ENCODE measurements at places on chromosomes 5 and 9. TPM values are rescaled to one million over a fixed set of nuclear protein-coding genes. Genes with fewer than 3 reads are reported as not detected.

DNA sequence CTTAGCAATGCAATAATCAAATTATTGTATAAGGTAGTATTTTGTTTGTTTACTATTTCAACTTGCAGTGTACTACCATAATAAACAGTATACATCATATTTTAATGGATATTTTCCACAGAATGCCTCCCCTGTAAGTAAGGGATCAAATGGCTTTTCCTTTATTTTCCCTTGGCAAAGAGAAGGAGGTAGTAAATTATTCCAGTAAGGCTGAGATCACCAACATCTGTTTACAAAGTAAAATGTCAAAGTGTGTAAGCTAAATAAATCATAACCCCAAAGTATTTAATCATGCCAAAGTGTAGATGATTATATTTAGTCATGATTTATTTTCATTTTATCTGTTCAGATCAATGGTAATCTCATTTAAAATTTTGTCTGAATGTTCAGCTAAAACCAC, 537.6 kb downstream of the PRDM9 start:
- DNase-seq = no peak

DNA sequence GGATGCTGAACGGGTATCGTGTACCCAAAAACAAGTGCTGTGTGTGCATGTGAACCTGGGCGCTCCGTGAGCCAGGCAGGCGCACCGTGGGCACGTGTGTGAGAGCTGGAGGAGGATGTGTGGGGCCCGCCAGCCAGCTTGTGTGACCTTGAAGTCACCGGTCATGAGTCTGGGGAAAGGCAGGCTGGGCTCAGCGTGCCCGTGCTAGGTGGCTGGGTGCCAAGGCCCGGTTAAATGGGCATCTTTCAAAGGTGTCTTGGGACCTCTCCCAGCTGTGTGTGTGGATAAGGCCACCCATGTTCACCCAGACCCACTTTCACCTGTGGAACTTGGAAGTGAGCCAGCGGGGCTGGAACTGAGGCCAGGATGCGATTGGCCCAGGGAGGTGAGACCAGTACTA, 3.4 kb downstream of the KCNT1 start:
- no peak for DNase-seq

DNA sequence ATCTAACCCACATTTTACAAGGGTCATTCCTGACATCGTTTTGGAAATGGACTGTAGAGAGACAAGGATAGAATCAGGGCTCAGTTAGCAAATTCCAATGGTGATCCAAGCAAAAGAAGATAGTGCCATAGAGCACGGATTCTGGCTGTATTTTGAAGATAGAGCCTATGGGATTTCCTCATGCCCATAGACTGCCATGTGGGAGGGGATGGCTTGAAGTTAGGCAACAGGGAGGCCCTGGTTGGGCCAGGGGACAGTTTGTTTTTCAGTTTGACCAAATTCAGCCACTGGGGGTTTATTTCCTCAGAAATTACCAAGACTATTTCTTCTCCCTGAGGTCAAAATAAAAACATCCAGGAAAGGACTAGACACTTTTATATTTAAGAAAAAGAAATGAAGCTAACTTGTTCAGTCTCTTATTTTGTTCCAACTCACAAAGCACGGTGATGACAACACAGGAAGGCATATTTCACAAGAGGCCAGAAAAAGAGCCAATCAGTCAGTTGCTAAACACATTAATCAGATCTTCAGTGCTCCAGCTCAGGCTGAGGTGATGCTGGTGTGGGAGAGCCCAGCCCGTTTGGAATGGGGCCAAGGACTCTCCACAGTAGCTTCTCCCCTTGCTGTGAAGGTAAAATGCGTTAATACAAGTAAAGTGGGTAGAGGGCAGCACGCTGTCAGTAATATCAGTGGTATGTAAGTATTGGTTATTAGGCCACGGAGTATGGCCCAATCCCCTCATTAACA, 4.4 kb upstream of the DCTN4 start:
- peak; percentile 65 for DNase-seq

DNA sequence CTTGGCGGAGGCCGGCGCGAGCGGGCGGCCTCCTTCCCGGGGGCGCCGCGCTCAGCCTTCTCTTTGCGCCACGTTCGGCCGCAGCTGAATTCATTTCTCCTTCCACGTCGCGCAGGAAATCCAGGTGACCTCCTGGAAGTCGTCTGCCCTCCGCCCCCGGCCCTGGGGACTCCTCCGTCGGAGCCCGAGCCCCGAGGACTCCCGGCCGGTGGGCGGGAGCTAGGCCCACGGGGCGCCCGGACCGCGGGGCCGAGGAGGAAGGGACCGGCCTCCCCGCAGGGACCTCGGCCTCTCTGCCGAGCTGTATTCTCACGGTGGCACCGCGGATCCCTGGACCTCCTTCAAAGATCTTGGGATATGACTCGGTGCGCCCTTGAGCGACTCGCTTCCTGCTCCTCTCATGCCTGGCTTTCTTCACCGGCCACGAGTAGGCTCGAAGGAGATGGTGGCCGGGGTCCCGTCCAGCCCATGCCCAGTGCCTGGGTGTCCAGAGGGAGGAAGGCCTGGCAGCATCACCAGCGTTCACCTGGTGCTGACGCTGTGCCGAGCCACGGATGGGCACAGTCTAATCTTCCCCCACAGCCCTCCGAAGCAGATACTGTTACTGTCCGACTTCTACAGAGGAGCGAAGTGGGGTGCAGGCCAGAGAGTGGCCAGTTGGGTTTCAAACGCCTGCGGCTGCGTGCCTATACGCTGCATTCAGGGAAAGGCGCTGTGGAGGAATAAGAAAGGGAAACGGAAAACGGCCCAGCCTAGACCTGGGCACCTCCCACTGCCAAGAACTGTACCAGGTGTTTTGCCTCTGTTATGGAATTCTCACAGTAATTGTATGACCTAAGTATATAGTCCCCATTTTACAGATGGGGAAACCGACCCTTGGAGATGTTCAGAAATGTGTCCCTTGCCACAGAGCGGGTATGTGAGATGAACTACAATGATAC, 47.3 kb downstream of the PAX5 start:
- no peak for DNase-seq

DIPK1B gene
- 238 TPM for total RNA-seq

DNA sequence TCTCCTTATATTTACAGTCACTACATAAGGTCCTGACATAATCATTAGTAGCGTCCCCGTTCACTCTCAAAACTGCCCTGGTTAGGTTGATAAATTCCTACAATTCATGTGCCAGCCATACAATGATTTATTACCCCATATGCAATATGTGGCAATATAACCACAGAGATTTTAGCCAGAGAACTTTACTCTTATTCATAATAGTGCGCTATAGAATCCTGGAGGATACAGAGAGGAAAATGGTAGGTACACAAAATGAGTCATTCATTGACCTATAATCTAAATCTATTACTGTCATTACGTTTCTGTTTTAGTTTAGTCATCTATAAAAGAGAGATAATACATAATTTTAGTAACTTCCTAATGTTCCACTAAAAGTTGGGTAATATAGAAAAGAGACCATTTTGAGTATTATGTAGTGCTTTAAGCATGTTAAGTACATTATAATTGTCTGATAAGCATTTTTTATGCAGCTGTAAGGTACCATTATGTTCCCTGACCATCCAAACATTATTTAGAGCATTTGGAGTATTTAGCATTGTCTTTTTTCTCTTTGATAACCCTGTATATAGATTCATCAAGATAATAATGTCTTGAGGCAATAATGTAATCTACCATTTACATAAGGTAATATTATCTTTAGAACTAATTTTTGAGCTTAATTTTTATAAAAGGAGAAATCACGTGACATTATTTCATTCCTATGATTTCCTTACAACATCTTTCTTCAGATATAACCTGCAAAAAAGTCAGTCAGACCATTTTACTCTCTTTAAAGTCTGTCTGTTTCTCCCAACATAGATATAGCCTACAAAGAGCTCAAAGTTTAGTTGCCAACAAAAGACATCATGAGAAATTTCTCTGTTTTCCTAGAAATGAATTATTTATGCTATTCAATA, 655.5 kb upstream of the ZNF608 start:
- no peak for DNase-seq

- DNase-seq = no peak
Observed at GRCh38 chr5:165196961-165197360, 1691.5 kb downstream of the MAT2B start.

ZFAND5 gene
- total RNA-seq = 98.9 TPM

VAV2 gene
- total RNA-seq = 22.7 TPM

- DNase-seq = no peak
Observed at GRCh38 chr9:131574730-131575640, 29.7 kb downstream of the PRRT1B start.

GRCh38 chr5:156326718-156327259, at the start of gene SGCD:
Gene SGCD (plus strand): TSS chr5:156327164.
- DNase-seq = no peak

DNA sequence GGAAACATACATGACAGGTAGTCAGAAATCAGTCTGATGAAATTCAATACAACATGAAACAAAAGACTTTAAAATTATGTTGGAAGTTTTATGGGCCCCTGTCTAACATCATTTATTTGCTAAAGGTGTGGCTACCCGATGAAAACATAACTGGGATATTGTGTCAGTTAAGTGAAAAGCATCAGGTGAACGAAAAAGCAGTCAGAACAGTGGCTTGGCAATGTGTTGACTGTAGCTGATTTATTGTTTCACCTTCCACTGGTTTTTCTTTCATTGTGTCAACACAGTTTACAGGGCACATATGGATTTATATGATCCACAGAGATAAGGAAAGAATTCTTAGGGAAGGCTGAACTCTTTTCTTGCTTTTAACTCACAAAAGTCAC, 429.6 kb upstream of the ZNF608 start:
- DNase-seq = no peak

- DNase-seq = no peak
Observed at GRCh38 chr5:37417347-37417746, 38.2 kb downstream of the WDR70 start.

SMIM27 gene
- total RNA-seq = 2.6 TPM

SPATA9 gene
- total RNA-seq = not detected

DNA sequence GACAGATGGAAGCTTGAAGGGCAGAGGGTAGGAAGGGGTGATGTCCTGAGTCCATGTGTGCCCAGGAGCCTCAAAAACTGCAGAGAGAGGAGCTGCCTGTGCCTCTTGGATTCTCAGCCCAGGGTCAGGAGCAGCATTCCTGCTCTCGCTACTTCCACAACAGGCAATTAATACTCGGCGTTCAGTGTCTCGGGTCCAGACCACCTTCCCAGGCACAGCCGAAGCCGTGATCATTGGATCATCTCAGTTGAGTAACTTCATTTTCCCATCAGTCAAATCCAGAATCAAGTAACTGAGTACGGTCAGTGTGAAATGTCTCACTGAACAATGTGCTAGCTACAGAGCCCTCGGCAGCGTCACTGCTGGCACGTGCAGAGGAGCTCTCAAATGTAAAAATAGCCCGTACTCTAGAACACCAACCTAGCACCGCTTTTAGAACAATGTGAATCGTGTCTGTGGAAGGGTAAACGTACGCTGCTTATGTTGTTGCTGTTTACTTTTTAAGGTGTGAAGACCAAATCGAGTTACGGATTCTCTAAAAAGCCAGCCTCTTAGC, 63.5 kb upstream of the IRX4 start:
- no peak for DNase-seq

DNA sequence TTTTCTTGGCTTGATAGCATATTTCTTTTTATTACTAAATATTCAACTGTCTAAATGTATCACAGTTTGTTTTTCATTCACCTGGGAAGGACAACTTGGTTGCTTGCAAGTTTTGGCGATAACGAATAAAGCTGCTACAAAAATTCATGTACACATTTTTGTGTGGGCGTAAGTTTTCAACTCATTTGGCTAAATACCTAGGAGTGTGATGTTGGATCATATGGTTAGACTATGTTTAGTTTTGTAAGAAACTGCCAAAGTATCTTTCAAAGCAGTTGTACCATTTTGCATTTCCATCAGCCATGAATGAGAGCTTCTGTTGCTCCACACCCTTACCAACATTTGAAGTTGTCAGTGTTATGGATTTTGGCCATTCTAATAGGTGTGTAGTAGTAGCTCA, 428.0 kb downstream of the ACTL7B start:
- no peak for DNase-seq

IL9 gene
- not detected for total RNA-seq

LCN1 gene
- total RNA-seq = not detected

DNA sequence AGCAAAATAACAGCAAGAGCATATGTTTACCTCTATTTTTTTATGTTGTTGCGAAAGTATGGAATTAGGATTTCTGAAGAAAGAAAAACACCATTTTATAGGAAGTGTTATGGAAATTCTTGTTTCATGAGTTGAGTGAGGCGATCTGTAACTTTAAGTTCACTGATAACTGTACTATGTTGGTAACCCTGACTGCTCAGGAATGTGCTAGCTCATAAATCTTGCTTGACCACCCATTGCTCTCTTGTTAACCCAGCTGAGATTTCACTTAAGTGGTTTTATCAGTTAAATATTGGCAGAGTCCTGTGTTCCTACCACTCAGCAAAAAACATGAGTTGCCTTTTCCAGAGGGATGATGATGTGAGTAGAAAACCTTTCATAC, 91.1 kb upstream of the STARD4 start:
- no peak for DNase-seq

All from dermis blood vessel endothelial cell (primary cell).